Left ventricle myocardium superior (tissue), 1 donor: ENCODE measurements at places on chromosomes 16 and 17. TPM values are rescaled to one million over a fixed set of nuclear protein-coding genes. Genes with fewer than 3 reads are reported as not detected.

The MED31 gene
- 14.3 TPM for total RNA-seq

The HS3ST4 gene
- total RNA-seq = not detected

The TM4SF5 gene
- not detected for total RNA-seq

The RAP1GAP2 gene
- total RNA-seq = 48.9 TPM

The LDAF1 gene
- total RNA-seq = 143 TPM

The SPHK1 gene
- 2.7 TPM for total RNA-seq

The SLC6A4 gene
- not detected for total RNA-seq

The ENPP7 gene
- not detected for total RNA-seq

The RPH3AL gene
- 3.8 TPM for total RNA-seq

The HOXB2 gene
- 2.8 TPM for total RNA-seq

The MXRA7 gene
- 364 TPM for total RNA-seq

The ABI3 gene
- 5.6 TPM for total RNA-seq

The TMEM92 gene
- not detected for total RNA-seq

The CACNG5 gene
- total RNA-seq = not detected

The CDH1 gene
- total RNA-seq = not detected

The SOCS1 gene
- total RNA-seq = 3.8 TPM

The ITGAX gene
- total RNA-seq = 3.2 TPM

The KRTAP3-1 gene
- not detected for total RNA-seq

The SMIM22 gene
- not detected for total RNA-seq

The MPO gene
- total RNA-seq = 0.42 TPM

The RNF157 gene
- total RNA-seq = 18.0 TPM

The CHST6 gene
- 0.27 TPM for total RNA-seq

The SSTR5 gene
- 25.8 TPM for total RNA-seq

The TMEM88 gene
- 32.6 TPM for total RNA-seq

The KCNH4 gene
- 0.15 TPM for total RNA-seq

The TP53TG3 gene
- total RNA-seq = 0.77 TPM

The NPIPB13 gene
- 3.5 TPM for total RNA-seq
